HEK293T (cell line): ENCODE measurements at places on chromosomes 13 and 19.

GRCh38 chr13:40776681-40777165 is 5.7 kb upstream of the MRPS31 start:
- DNase-seq = no peak

DNA sequence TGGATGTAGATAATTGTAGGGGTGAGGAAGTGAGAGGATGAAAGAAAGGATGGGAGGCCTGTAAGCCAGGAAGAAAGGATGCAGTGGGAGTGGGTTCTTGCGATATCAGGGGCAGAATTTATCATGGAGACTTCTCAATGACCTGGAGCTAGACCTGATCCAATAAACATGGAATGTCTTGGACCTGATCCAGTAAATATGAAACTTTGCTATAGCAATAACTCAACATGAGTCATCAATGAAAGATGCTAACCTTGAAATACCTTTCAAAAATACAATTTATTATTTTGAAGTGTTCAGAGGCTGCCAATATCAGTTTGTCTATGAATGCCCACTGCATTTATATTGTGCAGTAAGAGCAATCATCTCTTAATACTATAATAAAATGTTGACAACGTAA is 279.5 kb downstream of the POU4F1 start:
- no peak for DNase-seq

- no peak for DNase-seq
These were observed 1.3 kb upstream of the GJB2 start for GRCh38 chr13:20193907-20194631.

- DNase-seq = no peak
These were observed 785.6 kb upstream of the KLHL1 start for GRCh38 chr13:70893832-70894231.

DNA sequence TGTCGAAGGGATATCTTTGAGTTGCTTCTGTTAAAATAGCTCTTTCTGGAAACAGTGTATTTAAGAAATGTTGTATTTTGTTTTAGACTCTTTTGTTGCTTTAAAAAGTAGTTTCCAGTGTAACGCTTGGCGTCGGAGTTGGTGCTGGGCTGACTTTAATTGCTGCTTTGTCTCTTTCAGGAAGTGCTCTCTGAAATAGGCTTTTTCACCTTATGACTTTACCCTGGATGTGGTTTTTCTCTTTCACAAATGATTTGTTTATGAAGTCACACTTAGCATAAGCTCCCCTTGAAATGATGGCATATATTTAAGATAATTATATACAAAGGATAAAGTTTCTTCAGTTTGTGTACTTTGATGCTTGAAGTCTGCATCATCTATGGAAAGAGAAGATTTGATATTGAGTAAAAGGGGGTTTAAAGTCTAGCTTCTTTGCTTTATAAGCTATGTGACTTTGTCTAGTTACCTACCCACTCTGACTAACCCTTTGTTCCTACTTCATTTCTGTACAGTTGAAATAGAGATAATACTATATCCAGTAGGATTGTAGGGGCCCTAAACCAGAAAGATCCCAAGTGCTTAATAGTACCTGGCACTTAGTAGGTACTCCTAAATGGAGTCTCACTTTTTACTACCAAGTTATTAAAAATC is at the start of gene GPR18:
TSS of gene GPR18 (minus strand) at position 170 of the 651 bp plus-strand sequence. CDS start 2,507 bp downstream, outside the sequence.
- no peak for DNase-seq

- no peak for DNase-seq
These were observed 85.5 kb downstream of the ELF1 start for GRCh38 chr13:40933508-40934204.

DNA sequence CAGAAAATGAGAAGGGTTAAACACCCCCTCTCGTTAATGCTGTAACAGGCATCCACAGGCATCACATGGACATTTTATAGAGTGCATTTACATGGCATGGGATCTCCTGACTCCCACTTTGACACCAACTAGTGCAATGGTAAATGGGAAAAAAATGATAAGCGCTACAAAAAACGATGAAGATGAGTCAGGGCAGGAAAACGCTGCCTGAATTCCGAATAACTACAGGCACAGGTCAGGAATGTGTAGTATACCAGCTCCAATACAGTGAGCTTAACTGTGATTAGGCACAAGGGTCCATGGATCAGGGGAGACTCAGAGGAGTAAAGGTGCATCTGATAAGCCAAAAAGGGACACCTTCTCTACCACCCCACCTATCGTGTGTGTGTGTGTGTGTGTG is 223.6 kb downstream of the FOXO1 start:
- DNase-seq = no peak

- no peak for DNase-seq
These were observed 5.9 kb downstream of the MTMR6 start for GRCh38 chr13:25281193-25281934.

DNA sequence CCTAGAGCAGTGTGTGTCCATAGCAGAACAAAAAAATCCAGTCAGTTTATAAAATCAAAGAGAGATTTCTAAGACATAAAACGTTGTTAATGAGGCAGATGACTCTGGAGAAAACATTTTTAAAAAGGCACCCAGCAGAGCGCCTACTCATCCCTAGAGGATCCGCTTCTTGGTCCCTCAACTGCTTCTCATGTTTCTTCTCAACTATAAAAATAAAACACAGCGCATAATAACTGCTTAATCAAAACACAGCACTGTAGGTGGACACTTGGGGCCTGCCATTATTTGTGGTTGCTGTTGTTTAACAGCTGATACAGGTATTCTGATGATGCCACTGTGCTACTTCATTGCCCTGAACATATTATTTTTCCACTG is 347.9 kb downstream of the FGF9 start:
- DNase-seq = no peak

DNA sequence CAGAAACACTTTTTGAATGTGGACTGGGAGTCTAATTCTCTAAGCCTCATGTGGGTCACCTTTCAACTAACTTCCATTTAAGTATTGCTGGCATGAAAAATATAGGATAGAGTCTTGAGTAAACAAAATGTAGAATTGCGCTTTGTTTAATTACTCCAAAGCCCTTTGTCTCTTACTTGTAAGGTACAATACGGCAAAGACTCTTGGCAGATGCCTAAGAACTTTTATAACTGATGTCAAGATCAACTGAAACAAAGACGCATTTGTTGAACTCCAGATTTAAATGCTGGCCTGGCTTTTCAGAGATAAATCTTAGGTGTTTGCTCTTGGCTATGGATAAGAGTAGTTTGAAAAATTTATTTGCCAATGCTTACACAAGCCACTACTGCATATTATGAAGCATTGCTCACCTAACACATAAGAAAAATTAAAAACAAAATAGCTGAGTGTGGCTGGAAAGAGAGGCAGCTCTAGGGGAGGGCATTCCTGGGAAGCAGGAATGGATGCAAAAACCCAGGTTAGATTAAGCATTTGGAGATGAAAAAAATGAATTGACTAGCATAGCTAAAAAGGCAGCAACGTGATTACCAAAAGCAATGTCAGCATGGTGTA is 107.3 kb upstream of the STARD13 start:
- no peak for DNase-seq

DNA sequence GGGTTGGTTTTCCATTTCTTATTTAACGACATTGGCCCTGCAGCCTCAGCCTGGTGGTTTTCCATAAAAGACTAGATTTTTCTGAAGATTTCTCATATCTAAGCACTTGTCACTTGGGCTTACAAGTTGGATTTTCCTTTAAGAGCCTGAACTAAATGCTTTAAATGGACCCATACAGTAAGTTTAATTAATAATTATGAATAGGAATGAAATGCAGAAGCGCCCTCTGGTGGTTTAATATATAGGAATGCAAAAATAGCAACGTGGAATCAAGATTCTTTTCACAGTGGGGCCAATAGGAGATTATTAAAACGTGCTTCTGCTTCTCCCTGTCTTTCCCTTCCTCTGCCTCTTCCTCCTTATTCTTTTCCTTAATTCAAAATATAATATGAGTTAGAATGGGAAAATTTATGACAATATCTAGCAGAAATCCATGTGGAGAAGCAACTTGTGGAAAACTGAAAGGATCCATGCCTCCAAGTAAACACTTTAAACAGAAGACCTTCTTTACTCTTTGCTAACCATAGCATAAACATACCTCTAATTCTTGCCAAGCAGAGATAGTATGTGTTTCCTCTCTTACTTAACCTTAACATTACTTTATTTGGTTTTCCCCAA is 324.0 kb downstream of the GPC5 start:
- peak; percentile 49 for DNase-seq

DNA sequence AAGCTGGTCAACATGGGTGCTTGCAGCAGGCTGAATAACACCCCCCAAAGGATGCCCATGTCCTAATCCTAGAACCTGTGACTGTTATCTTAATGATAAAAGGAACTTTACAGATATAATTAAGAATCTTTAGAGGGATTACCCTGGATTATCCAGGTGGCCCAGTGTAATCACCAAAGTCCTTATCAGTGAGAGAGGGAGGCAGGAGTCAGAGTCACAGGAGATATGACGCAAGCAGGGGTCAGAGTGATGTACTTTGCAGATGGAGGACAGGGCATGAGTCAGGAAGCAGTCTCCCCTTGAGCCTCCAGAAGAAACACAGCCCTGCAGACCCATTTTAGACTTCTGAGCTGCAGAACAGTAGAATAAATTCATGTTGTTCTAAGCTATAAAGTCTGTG is 9.8 kb downstream of the ZNF606 start:
- no peak for DNase-seq

DNA sequence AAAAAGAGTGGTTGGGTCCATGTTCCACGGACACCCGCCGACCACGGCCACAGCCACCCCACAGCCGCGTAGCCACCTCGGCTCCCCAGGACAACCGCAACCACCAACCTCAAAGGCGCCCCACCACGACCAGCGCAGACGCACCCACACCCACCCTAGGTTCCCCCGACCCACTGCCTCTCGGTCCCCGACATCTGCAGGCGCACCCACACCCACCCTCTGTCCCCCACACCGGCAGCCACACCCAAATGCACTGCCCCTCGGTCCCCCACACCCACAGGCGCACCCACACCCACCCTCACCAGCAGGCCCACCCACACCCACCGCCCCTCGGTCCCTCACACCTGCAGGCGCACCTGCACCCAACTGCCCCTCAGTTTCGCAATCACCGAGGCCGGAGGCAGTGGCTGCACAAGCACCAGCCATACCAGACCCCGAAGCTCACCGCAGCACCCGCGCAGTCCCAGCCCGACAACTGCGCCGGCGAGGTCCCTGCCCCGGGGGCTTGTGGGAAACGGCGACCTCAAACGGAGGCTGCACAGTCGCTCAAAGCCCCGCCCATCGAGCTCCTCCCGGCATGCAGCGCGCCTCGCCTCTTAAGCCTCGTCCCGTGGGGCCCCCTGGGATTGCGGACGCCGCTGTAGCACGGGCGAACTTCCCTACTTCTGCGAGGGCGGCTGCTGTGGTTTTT is 18.3 kb downstream of the ZNF77 start:
- no peak for DNase-seq

- DNase-seq = no peak
These were observed 21.0 kb downstream of the TM9SF2 start for GRCh38 chr13:99522298-99522697.

GRCh38 chr19:16141043-16141442 is 2.4 kb upstream of the HSH2D start:
- no peak for DNase-seq

DNA sequence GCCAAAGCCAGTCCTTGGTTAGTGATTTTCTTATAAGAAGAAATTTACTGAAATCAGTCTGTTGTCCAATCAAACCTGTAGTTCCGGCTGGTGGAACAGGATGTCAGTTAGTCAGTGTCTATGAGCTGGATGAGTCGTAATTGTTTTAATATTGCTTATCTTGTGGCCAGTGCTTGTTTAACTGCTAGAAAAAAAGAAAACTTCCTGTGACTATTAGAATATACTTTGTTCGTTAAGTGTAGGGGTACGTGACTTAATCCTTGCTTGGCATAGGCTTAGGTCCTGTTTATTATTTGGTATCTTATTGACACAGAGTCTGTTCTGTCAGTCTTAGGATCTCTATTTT is 1484.8 kb upstream of the MIR17HG start:
- DNase-seq = no peak

DNA sequence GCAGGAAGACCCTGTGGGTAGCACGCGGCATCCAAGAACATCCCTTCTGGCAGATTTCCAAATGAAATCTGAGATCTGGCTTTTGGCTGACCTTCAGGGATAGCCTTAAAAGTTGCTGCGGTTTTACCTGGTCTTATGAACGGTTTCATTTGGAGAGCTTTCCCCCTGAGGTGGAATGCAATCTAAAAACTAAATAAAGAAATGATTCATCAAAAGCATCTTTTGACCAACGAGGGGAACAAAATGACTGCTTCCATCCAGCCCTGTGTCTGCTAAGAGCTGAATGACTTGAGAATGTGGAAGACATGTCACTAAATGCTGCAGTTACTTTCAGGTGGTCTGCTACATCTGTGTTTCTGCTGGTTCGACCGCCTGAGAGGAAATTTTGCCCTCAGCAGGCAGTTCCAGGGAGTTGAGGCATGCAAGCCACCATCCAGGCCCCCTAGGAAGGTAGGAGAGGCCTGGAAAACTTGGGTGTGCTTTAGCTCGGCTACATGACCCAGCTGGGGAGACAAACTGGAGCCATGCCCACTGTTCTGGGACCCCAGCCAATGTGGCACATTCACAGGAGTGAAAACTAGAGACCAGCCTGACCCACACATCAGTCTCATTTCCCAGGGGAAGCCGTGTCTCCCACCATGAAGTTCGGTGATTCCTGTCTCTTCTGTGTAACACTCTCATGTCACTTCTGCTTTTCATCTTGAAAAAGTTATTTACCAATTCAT is 175.1 kb upstream of the KL start:
- no peak for DNase-seq

DNA sequence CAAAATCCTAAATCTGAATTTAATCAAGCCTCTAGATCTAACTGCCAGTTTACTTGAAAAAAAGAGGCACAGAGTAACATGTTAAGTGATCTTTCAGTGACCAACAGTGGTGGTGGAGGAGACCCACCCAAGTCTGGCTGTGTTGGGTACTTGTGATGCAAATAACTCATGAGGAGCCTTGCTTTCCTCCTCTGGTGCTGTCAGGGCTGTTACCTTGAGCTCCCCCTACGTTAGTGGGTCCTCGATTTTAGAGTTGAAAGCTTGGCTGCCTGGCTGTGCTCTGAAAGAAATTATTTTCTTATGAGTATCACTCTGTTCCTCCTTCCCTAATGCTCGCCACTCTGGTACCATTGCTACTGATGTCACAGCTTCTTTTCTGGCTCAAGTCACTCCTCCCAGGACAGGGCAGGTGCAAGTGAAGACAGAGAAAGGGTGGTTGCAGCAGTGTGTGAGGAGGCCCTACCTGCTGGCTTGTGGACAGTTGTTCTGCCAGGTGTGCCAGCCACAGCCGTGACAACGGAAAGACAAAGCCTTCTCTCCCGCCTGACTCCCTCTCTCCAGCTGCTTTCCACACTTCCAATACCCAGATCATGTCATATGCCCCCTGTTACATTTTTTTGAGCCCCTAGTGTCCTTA is 6.5 kb upstream of the SUPT20H start:
- DNase-seq = no peak

GRCh38 chr19:798415-799075 is 1.3 kb downstream of the PTBP1 start:
- DNase-seq = no peak

GRCh38 chr13:40191186-40191980 is 475.1 kb downstream of the FOXO1 start:
- DNase-seq = no peak

GRCh38 chr13:57630661-57631595 is 616 bp upstream of the PCDH17 start:
- DNase-seq = peak; percentile 15

GRCh38 chr13:90352763-90353162 is 994.7 kb upstream of the MIR17HG start:
- DNase-seq = no peak

- no peak for DNase-seq
These were observed 22.4 kb upstream of the C13orf46 start for GRCh38 chr13:113996081-113996911.

- no peak for DNase-seq
These were observed 16.7 kb upstream of the UQCR11 start for GRCh38 chr19:1622007-1622406.
